ENCODE measurements at places on chromosomes 1 and 21.

GRCh38 chr21:33146467-33146866 lies 76.5 kb downstream of the OLIG1 start:
- DNase-seq = no peak

DNA sequence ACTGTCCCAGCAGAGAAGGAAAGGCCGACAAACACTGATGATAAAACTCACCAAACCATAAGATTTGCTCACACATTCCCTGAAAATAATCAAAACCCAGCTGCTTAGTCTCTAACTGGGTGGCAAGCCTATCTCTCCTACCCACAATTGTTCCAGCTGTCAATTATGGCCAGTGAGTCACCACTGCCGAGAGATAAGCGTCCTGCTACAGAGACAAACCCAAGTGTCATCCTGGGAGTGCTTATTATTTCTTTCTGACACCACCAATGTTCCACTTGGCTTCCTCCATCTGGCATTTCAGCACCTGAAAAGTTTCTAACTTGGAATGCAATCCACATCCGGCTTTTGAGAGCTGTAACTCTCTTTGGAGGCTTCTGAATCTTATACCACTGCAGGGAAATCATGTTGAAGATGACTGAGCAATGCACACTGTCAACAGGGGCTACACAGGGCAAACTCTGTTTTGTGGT lies 51.5 kb upstream of the VAV3 start:
- DNase-seq = no peak

GRCh38 chr1:100611086-100611485 lies 73.1 kb downstream of the GPR88 start:
- DNase-seq = no peak

DNA sequence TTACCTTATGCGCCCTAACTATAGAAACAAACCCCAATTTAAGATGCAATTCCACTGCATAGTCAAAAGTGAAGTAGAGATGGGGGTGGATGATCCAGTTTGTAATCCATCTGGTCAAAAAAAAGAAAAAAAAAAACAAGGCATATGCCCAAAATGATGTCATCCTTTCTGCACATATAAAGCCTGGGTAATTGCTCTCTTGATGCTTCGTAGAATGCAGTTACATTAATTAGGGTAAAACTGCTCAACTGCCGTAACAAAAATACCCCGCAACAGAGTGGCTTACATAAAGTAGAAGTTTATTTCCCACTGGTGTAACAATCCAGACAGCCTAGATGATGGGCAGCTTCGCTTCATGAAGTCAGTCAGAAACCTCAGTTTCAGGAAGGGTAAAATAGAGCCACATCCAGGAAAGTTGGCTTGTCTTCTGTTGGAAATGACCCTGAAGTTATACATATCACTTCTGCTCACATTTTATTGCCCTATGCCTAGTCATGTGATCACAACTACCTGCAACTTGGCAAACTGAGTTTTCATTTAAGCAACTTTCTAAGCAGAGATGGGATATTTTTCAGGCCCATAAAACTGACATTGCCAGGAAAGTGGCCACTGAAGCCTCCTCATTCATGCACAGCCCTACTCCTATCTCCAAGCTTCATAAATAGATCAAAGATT lies 221.7 kb downstream of the C1orf94 start:
- DNase-seq = no peak

- no peak for DNase-seq
Measured at GRCh38 chr1:79215311-79215710, 208.8 kb upstream of the ADGRL4 start.

DNA sequence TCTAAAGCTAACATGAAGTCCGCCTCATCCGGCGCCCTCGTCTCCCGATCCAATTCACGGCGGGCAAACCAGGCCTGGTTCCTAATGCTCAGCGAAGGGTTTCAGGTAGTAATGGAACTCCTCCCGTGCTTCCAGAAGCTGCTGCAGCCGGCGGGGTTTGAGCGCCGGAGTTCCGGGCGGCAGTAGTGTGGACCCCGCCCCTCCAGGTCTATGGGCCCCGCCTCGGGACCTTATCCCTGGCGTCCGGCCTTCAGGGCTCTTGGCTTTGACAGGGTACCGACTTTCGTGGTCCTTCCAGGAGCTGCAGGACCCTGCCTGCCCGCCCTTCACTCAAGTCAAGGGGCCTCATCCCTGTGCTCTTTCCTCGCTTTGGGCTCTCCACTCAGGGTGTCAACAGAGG lies 304.1 kb downstream of the FAM72C start:
- no peak for DNase-seq

GRCh38 chr1:119981986-119982815 lies 85.9 kb upstream of the ADAM30 start:
- DNase-seq = no peak

DNA sequence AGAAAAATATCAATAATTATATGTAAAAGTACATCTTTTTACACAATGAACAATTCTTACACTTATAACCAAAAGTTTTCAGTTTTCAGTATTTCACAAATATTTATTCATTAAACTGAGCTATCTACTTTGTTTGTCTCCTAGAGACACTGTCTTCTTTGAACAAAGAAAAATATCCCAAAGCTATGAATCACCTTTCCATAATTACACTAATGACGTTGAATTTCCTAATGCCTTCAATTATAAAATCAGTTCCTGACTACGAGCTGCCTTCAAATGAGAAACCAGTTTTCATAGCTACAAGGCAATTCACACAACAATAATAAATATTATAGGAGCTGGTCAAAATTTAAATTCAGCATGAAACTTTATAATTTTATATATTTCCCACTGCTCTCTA lies 201.8 kb upstream of the BRINP3 start:
- DNase-seq = no peak

GRCh38 chr1:39426346-39426745 lies 65.1 kb upstream of the BMP8A start:
- no peak for DNase-seq

GRCh38 chr1:115411371-115412063 lies 73.5 kb upstream of the NGF start:
- DNase-seq = no peak

DNA sequence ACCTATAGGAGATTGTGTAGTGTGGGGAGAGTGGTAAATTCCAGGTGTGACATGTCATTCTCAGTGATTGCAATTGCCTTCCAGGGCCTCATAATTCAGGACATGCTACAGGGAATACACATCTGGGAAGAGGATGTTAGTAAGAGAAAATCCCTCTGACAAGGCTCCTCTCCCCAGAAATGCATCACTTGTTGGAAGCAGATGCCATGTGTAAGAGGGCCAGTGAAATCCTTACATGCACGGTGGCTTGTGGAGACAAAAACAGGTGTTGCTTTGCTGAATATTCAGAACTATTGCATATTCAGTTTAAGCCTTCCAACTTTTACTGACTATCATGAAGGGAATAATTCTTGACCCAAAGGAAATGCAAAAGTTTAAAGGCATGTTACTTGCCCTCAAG lies 503.4 kb downstream of the NEGR1 start:
- no peak for DNase-seq

- no peak for DNase-seq
Measured at GRCh38 chr1:40167317-40167716, 6.1 kb downstream of the RLF start.

DNA sequence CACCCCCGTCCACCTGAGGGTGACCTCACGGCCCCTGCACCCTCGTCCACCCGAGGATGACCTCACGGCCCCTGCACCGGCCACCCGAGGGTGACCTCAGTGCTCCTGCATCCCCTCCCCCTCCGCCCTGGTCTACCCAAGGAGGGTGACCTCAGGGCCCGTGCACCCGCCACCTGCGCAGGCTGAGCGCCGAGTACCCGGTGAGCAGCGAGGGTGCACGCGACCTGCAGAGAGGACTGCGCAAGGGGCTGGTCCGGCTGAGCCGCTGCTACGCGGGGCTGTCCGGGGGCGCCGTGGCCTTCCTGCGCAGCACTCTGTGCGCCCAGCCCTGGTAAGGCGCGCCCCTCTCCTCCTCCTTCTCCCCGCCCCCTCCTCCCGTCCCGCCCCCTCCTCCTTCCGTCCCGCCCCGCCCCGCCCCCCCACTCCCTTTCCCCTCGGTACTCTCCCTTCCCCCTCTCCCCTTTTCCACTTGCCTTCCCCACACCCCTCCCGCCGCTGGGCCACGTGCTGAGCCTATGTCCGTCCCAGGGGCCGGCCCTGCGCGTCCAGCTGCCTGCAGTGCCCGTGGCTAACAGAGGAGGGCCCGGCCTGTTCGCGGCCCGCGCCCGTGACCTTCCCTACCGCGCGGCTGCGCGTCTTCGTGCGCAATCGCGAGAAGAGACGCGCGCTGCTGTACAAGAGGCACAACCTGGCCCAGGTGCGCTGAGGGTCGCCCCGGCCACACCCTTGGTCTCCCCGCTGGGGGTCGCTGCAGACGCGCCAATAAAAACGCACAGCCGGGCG lies 28.4 kb downstream of the TRIM11 start:
- no peak for DNase-seq

DNA sequence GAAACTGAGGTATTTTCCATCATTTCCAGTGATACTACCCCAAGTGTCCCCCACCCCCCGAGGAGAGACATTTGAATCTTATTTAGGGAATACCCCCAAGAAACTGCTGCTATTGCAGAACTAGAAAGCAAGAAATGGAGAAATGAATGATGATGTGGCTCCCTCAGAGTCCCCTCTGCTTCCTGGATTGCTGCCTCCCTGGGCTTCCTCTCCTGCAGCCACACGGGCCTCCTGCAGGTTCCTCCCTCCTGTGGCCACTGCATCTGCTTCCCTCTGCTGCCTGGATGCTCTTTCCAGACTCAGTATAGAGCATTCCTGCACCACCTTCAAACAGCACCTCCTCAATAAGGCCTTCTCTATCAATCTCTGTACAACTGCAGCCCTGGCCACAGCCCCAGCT lies 69.3 kb downstream of the SLC25A24 start:
- DNase-seq = no peak

- no peak for DNase-seq
Measured at GRCh38 chr1:151199873-151200581, 1.7 kb downstream of the PIP5K1A start.

GRCh38 chr1:191620883-191621282 lies 537.4 kb upstream of the RGS18 start:
- no peak for DNase-seq

DNA sequence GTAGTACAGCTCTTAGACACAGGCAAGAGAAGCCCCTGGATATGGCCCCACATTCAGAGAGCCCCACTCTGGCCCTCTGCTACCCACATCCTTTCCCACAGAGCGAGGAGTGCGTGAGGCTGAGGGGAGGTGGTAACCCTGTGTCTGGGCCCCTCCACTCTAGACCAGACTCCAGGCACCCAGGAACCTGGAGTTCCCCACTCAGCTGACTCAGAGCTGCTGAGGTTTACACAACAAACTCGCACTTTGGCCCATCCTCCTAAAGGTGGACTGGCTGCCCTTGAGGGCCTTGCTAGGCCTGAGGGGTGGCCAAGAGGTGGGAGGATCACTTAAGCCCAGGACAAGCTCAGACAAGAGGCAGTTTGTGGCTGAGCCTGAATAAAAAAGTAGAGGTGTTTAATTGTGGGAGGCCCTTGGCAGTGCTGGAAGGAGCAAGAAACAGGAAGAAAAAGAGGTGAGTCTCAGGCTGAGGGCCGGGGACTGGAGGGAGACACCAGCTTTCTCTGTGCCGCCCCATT lies 10.7 kb downstream of the MR1 start:
- DNase-seq = peak; percentile 75

DNA sequence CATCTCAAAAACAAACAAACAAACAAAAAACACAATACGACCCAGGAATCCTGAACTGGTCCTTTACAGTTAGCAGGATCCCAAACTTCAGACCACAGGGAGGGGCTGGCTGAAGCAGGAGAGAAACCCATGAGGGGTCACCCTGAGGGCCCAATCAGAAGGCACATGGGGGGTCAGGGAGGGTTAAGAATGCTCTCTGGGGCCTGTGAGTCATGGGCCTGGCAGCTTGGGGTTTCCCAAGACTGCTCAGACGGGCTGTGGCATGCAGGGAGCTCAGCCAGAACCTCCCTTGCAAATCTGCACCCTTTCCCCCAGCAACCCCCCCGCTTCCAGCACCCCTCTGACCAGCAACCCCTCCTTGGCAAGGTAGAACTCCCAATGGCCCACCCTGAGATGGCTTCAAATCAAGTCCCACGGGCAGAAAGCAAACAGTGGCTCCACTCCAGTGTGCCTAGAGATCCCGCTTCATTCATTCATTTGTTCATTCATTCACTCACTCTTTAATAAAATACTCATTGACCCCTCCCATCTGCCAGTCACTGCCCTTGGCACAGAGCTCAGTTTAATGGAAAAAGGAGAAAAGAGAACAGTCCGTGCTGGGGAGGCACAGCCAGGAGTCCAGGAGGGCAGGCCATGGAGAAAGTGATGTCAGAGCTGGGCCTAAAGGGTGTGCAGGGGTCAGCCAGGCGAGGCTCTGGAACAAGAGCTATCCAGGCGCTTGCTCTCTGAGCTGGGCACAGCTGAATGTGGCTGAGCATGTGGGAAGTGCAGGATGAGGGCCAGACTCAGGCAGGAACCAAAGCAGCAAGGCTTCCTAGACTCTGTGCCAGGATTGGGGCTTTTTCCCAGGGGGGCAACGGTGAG lies 8.2 kb downstream of the UQCRHL start:
- no peak for DNase-seq

GRCh38 chr1:214816603-214817002 lies 213.6 kb downstream of the CENPF start:
- no peak for DNase-seq

DNA sequence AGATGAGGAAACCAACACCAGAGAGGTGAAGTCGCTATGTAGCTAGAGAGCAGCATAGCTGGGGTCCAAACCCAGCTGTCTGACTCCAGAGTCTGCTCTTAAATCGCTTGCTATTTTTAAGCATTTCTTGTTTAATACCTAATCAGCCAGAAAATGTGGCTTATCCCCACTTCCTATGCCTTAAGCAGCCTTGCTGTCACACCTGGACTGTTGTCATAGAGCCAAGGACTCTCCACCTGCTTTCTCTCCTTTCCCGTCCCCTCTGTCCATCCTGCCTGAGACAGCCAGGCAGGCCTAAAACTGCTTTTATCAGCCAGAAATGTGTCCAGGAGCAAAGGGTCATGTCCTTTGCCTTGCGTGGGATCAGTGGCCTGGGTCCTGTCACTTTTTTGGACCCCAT lies 28.3 kb upstream of the EPHA8 start:
- DNase-seq = no peak

- peak; percentile 64 for DNase-seq
Measured at GRCh38 chr1:21368515-21369289, 71.2 kb upstream of the NBPF3 start.

DNA sequence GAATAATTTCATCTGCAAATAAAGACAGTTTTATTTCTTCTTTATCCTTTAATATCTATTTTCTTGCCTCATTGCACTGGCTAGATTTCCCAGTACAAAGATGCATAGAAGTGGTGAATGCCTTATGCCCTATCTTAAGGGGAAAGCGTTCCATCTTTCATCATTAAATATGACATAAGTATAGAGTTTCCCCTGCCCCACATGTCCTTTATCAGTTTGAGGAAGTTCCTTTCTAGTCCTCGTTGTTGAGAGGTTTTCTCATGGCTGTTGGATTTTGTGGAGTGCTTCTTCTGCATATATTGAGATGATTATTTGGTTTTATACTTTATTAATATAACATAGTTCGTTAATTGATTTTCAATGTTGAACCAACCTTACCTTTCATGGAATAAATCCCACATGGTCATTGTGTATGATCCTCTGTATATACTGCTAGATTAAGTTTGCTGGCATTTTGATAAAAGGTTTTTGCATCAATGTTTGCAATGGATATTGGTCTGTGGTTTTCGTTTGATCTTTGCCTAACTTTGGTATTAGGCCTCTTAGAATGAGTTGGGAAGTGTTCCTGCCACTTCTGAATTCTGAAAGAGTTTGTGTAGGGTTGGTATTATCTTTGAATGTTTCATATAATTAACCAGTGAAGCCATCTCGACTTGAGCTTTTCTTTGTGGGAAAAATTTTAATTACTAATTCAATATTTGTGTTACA lies 15.6 kb downstream of the PRKACB start:
- DNase-seq = no peak
